ENCODE measurements at places on chromosomes 1 and 21.

DNA sequence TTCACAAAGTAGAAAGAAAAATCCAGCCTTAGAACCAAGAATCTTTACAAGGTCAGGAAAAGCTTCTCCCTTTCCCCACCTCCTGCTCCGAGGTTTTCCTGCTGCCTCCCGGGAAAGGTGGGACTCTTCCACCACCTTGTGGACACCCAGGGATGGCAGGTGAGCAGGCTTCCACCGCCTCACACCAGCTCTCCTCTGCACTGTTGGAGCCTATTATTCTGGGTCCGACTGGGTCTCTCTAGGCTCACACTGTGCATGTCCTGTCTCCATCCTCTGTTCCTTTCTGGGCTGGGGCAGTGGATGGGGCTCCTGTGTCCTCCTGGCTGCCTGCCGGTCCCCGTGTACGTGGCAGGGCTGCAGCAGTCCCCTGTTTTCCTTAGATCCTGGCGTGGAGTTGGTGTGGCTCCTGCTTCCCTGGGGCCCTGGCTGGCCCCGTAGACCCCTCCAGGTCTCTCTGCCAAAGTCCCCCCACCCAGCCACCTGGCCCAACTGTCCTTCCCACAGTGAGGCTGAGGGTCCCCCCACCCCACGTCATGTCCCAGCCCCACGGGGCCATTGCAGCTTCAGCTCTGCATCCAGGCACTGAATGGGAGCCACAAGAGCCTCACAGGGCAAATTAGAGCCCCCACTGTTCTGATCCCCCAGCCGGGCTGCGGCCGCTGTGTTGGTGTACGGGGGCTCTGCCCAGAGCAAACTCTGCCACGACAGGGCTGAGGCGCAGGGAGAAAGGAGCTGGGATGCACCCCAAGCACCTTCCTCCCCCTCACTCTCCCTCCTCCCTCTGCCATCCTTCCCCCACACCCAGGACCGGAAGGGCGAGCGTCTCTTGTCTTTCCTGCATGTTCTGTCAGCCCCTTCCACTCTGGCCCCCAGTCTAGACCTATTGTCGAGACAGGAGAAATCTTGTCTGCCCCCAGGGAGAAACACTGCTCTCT is 3.3 kb upstream of the SLC45A1 start:
- DNase-seq: peak; percentile 93

DNA sequence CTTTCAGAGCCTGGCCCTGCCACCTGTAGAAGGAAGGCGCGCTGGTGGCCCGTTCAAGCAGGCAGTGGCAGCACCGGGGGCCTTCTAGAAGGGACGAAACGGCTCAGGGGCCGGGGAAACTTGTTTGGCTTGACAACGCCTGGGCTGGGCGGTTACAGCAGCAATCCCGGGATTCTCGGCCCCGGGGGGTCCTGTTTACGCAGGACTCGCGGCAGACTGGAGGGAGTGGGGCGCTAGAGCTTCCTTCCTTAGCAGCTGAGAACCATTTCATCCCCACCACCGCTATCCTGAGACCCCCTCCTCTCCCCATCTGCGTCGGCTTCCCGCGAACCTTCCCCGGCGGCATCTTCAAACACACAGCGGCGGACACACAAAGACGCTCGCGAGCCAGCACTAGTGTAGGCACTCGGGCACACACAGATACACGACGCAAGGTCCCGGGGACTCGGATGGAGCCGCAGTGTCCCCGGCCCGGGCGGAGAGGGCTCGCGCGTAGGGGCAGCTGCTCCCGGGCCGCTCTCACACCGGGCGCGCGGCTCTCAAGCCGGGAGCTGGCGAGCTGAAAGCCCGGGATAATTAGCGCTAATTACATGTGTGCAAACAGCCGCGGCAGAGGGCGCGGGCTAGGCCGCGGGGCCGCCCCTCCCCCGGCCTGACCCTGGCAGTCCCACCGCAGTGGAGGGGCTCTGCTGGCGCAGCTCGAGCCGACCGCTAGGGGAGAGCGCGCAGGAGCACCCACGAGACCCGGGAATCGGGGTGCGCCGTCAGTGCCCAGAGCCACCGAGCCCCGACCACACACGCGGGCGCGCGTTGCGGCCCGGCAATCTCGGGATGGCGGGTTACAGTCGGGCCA is 271.4 kb downstream of the FOXD2 start:
- no peak for DNase-seq

GRCh38 chr1:19467199-19468187 is 17.8 kb downstream of the CAPZB start:
- no peak for DNase-seq

- DNase-seq: peak; percentile 95
Observed at GRCh38 chr1:22451702-22452480, at the start of gene ZBTB40. TSS of gene ZBTB40 (plus strand) at chr1:22451851. CDS start at chr1:22489949, 38,098 bp downstream.

- no peak for DNase-seq
Observed at GRCh38 chr1:64631346-64632034, 113.4 kb upstream of the RAVER2 start.

DNA sequence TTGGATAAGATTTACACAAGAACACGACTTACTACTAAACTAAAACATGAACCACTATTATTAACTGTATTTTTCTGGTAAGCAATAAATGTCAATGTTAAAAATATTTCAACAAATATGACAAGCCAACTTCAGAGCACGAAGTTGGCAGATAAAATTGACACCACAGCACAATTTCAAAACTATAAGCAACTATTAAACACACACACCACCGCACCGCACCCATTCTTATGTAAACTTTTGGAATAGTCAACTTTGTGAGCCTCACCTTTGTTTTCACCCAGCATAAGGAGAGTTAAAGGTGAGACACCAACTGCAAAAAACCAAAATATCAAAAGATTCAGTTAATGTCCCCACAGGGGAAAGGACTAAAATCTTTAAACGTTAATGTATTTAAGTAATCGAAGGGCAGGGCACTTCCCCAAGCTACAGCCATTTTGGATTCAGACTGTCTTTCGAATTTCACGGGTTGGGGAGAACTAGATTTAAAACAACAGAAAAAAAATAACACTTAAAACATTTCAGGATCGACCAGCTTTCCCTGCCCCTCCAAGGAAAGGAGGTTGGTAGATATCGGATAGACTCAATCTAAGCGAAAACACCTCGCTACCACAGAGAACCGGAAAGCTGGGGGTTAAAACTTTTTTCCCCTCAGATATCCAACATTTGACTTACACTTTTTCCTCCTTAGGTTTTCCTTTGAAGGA is 872 bp downstream of the GPBP1L1 start:
- DNase-seq: no peak

DNA sequence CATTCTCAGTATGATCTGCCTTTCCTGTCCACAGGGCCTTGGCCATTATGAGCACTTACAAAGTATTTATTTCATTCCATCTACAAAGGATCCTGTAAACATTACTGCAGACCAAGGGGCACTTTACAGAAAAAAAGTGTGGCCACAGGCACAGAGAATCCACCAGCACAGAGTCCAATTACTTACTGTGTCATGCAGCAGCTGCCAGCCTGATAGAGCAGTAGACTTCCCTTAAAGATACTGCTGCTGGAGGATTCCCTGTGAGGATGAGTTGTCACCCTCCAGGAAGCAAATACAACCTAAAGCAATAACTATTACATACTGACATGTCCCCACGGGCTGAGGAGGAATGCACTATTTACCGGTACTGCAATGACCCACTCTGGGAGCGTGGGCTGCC is 97.1 kb upstream of the COG2 start:
- no peak for DNase-seq

GRCh38 chr1:68620571-68620970 is 123.7 kb upstream of the DEPDC1 start:
- no peak for DNase-seq

- no peak for DNase-seq
Observed at GRCh38 chr1:94068999-94069918, 51.7 kb downstream of the ABCA4 start.

GRCh38 chr1:159970932-159971342 is 16.9 kb upstream of the SLAMF9 start:
- DNase-seq: peak; percentile 50

DNA sequence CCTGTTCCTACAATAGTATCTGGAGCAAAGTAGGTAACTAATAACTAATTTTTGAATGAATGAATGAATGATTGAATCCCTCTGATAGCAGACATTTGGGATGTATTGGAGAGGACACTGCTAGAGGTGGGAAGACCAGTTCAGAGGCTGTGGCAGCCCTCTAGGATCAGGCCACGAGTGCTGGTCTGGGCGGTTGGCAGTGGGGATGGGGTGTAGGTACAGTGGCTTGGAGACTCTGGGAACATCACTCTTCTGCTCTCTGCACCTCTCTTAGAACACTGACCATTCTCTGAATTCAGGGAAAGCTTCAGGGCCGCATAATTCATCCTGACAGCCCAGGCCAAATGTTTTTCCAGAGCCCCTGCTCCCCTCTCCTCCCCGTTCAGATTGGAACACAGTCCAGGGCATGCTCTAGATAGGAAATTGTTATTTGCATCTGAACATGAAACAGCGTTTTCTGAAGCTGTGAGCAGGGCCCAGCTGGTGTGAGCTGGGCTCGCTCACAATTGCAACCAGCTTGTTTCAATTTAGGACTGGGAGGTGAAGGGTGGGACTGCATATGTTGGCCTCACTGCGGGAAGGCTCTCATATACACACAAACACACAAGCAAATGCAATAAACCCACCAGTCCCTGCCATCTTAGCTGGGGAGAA is 253.1 kb upstream of the USP24 start:
- no peak for DNase-seq

DNA sequence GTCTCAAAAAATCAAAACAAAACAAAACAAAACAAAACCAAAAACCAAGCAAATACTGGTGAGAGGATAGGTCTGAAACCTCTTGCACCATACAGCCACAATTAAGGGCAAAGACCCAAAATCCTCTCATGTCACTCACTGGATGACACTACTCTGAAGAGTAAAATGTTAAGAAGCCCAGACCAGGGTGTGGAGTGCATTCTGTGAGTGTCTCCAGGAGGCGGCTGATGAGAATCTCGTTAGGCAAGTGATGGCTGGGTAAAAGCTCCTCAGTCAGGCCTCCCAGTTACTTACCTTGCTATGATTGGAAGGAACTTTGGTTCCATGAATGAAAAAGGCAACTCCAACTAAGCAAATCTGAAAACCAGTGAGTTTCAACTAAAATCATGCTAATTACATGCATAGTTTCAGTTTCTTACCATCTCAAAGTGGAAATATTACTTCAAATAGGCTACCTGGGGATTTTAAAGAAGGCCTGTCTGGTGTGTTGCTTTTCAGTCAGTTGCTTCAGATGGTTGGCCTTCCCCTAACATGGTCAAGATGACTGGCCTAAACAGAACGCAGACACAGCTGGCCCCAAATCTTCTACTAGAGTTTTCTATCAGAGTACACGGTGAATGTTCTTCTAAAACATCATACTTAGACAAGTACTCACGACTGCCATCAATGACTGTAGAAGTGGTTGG is 95.1 kb downstream of the KIAA0319L start:
- DNase-seq: no peak

DNA sequence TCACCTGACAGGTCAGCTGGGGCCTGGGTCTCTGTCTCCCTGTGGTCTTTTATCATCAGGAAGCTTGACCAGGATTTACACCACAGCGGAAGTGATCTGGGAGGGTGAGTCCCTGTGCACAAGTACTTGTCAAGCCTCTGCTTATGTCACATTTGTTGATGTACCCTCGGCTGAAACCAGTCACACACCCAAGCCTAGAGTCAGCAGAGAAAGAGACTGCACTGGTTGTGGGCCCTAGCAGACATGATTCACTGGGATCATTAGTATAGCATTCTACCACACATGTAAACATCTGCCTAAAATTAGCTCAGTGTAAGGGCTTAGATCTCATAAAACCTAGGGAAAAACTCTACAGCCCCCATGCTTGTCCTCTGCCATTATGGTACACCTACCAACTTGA is 79.3 kb upstream of the LAMC2 start:
- no peak for DNase-seq

DNA sequence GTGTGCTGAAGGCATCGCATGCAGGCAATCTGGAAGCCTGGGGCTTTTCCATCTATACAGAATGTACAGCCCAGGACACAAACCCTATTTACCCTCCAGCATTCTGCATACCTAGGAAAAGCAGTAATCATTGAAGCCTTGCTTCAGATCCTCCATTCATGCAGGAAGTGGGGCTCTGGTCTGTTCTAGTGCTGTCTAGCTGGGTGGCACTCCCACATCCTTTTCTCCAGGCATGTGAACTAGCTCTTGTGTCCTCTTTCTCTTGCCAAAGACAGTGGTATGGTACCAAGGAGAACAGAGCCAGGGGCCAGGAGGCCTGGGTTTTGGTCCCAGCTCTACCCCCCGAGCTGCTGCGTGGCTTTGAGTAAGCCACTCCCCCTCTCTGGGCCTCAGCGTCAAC is 21.7 kb downstream of the LRP8 start:
- no peak for DNase-seq

DNA sequence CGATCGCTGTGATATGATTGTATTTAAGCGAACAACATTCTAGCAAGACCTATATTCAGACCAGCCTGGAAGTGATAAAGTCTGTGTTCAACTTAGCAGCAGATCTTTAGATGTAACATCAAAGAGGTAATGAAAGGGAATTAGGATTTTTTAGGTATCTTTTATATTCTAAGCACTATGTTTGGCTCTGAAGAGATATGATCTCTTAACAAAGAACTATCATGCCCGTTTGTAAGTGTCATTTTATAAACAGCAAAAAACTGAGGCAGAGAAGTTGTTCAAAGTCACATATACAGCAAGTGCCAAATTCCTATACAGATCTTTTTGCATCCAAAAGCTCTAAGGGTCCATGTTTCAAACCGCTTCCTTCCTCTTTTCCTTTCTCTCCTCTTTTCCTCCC is 53.0 kb upstream of the TIAM1 start:
- DNase-seq: no peak

- DNase-seq: peak; percentile 43
Observed at GRCh38 chr21:41242238-41242829, 74.3 kb upstream of the FAM3B start.

- DNase-seq: no peak
Observed at GRCh38 chr21:45457161-45457831, 52.3 kb downstream of the COL18A1 start.

DNA sequence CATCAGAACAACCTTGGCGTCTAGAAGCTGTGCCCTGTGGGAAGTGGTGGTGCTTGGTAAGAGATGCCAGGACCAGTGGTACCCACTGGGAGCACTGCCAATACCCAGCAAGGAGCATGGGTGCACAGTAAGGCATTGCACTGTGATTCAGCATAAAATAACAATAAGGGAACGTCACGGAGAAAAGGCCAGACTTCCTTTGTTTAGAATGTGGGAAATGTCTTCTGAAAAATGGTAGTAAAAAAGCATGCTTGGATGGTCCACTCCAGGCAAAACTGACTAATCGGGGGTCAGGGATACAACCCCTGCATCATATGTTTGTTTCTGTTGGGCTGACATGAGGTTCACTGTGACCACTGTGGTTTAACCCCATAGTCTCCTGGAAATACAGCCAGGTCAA is 14.7 kb downstream of the METTL18 start:
- no peak for DNase-seq

GRCh38 chr21:43599728-43600127 is 59.6 kb downstream of the HSF2BP start:
- DNase-seq: no peak

- DNase-seq: no peak
Observed at GRCh38 chr21:32929633-32930038, 96.1 kb upstream of the OLIG2 start.
